ENCODE measurements at places on chromosomes 3 and 15.

DNA sequence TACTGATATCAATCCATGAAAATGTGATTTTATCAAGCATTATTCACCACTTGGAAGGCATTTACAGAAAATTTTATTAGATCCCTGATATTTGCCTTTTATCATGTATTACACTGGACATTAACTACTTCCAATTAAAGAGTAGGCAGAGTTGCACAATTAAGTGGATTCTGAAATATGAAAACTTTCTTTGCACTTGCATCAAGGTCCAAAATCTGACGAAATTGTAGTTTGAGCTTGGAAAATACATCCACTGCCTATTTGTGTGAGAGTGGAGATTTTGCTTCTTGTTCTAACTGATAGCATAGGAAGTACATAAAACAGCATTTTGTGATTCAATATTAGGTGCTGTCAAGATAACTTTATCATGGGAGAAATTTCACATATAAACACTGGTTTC, 49.6 kb upstream of the SLC12A8 start:
- DNase-seq: no peak

DNA sequence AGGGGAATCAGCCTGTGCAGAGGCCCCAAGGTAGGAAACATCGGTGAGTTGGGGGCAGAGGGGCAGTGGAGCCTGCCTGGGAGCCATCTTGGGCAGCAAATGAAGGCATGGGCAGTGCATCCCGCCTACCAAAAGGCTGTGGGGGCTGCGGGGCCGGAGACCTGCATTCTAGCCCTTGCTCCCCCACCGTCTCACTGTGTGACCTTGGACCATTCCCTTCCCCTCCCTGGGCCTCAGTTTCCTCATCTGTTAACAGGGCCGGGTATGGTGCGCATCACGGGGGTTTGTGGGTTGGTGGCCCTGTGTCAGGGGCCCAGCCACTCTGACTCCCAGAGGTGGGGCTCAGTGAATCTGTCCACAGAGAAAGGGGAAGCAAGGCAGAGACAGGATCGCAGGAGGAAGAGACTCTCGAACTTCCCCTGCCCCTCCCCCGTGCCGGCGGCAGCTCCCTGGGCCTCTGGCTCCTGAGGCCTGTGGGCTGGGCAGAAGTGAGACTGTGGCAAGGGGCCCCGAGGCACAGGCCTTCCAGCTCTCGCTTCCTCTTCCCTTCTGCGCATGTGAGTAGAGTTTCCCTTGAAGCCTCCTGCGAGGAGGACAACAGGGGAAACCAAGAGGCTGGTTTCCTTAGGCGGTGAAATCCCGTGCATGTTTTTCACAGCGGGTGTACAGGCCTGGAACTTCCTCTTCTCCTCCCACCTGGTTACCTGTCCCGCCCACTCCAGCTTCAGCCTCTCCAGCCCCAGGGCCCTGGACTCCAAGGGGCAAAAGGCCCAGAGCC, 42.9 kb downstream of the IDH2 start:
- DNase-seq: no peak

DNA sequence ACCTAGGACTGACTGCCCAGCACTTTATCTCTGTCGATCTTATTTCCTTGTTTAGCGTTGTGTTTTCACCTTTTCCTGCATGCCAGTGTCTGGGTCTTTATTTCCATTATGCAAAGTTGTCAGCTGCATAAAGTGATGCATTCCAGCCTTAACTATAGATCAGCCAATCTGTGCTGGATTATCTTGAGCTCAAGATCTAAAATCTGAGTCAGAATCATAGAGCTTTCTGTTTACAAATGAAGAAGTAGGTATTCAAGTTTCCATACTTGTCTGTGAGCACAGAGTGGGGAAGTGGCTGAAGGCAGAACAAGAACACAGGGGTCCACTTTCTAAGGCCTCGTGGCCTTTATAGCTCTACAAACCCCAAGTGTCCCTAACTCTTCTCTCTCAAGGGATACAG, 82.4 kb upstream of the PLCL2 start:
- DNase-seq: no peak

GRCh38 chr15:74835312-74835823, 7.6 kb downstream of the ULK3 start:
- DNase-seq: peak; percentile 55

GRCh38 chr3:173411375-173411973, 13.9 kb downstream of the NLGN1 start:
- DNase-seq: peak; percentile 9

GRCh38 chr15:78174401-78174800, 25.2 kb downstream of the IDH3A start:
- no peak for DNase-seq

GRCh38 chr3:71978150-71978721, 193.3 kb upstream of the PROK2 start:
- DNase-seq: no peak

GRCh38 chr3:3665546-3665945, 133.7 kb upstream of the LRRN1 start:
- DNase-seq: no peak

GRCh38 chr15:48086576-48086975, 34.2 kb upstream of the SLC24A5 start:
- DNase-seq: peak; percentile 38

DNA sequence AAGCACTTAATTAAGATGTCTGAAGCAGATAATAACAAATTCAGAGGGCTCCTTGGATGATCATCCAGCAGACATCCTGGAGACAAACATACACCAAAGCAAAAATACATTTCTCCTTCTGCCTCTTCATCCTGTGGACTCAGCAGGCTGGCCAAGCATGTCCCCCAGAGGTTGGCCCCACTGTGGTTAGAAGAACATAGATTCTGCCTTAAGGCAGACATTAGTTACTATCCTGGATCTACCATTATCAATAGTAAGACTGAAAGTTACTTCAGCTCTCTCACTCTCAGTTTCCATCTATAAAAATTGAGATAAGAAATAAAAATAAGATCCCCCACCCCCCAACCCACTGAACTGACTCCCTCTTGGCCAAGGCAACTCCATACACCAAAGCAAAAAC, 28.6 kb upstream of the TGFBR2 start:
- no peak for DNase-seq

DNA sequence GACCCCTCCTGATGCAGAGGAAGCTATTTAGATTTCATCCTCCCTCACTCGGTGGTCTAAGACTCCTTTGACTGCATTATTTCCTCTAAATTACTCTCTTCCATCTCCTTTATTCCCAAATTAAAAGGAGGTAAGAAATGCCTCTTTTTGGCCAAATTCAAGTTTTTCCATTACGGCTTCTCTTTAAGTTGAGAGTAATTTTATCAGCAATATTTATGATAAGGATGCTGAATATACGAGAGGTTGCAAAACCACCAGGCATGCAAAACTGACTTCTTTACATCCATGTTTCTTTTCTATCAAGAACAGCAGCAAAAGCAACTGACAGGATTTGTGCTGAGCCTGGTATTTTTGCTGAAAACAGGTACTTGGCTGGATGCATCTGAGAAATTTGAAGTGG, 262.0 kb upstream of the RARB start:
- DNase-seq: no peak

- no peak for DNase-seq
Observed at GRCh38 chr3:20873235-20873634, 687.2 kb upstream of the SGO1 start.

DNA sequence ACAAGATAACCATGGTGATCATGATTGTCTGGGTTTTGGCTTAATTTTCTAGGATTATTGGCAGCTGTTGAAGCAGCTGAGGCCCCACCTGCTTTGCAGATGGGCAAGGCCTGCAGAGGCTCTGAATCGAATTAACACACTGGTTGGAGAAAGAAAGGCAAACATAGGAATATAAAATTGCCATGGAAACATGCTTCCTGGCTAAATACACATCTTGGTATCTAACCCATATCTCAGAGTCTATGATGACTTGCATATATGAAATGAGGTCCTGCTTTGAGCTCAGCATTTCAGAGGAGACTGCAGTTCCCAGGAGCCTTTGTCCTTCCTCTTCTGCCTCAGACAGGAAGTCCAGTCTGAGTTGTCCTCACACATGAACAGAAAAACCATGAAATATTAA, 24.3 kb upstream of the SV2B start:
- DNase-seq: no peak

DNA sequence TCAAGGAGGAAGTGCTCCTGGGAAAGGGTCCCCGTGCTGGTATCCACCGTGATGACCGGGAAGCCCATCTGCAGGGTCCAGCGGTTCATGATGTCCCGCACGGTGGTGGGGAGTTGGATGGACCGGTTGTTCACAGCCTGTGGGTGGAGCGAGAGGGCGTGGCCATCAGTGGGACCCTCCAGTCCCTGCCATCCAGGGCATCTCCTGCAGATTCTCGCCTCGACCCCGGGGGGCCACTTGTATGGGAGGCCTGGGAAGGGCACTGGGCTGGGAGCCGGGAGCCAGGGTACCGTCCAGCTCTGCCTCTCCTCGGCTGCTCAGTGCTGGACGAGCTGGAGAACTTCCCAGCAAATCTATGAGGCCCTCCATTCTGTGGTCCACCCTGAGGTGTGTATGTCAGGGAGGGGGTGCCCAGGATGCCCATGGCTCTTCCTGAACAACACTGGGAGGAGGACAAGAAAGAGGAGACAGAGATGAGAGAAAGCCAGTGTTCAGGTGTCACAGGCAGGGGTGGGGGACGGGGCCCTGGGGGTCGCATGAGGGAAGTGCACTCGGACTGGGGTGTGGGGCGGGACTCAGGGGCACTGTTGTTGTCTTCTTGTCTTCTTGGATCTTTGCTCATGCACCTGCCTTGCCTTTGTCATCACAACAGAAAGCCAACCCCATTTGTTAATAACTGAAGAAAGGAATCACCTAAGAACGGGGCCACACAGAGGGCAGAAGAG, 13.0 kb downstream of the ANPEP start:
- no peak for DNase-seq

DNA sequence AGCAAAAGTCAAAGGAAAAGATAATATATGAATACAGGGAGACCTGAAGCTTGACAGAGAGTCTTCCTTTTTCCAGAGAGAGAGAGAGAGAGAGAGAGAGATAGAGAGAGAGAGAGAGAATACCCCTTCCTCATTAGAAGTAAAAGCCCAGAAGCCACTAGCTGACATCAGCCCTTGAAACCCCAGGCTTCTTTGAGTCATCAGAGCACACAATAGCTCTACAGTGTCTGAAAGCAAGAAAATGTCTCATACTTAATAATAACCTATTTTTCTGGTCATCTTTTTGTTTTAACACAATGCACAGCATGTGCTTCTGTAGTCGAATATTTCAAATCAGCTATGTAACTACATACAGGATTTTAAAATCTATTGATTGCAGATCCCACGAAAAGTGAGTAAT, 109.2 kb upstream of the NANOGP8 start:
- DNase-seq: peak; percentile 7

DNA sequence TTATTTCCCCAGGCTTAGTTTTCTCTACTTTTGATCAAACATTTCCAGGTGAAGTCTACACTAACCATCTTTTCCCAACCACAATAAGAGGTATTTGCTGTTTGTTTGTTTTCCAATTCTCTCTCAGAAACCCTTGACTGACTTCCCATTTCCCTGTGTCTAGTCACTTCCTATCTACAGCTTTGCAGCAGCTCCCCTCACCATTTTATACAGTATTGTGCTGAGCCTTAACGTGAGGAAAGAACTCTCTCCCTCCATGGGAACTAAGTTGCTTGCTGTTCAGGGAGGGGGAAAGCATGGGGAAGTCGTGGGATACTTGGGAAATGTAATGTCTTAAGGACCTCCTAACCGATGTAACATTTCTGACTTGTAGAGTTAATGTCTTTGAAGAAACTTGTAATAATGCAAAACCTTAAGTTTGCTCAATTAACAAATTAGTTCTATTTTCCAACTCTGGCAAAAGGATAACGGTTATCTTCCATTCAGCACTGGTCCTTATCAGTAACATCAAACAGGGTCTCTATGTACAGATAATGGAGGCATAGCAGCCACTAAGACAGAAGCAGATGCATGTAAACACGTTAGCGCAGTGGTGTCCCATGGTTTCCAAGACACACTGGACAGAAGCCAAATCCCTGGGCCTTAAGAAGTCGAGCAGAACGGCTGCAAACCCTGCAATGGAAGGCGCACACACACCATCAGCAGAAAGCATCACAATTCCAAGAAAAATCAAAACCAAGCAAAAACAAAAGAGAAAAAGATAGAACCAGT, 39.7 kb downstream of the NPTN start:
- DNase-seq: no peak

DNA sequence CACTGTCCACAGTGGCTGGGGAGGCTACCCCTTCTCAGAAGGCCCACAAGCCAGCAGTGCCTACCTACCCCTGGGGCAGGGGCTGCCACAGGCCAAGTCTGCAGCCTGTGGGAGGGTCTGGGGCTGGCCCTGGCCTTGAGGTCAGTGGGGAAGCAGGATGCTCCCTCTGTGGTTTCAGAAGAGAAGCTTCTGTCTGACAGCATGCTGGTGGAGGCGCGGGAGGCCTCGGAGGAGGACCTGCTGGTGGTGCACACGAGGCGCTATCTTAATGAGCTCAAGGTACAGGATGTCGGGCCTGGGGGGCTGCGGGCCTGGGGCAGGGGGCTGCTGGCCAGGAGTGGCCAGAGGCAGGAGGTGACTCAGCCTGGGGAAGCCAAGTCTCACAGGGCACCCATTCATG, 3.2 kb downstream of the HDAC11 start:
- no peak for DNase-seq

DNA sequence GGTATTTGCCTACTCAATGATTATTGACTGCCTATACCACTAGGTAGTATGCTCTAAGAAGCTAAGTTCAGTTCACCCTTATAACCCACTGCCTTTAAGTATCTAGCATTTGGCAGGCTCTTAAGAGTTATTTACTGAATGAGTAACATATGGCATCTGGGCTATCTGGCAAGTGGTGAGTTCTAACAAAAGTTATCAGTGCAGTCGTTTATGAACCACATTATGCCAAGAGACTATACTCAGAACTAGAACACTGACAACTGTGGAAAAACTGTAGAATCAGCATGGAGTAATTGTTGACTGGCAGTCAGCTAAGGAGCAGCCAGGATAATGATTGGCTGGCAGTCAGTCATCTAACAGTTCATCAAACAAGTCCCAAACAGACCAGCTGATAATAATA, 25.8 kb downstream of the RAF1 start:
- DNase-seq: peak; percentile 70

GRCh38 chr3:34020726-34021680, 222.6 kb downstream of the PDCD6IP start:
- no peak for DNase-seq

DNA sequence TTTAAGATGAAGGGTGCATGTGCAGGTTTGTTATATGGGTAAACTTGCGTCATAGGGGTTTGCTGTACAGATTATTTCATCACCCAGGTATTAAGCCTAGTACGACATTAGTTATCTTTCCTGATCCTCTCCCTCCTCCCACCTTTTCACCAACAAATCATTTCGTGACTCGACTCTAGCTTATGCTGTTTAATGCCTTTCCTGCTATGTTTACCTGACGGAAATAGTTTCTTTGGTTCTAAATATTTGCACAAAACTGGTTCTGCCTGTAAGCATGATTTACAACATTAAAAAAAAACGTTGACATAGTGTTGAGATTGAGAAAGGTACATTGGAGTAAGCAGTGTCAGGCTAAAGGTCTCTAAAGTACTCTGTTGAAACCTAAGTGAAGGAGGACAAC, 2.4 kb downstream of the GNL3 start:
- no peak for DNase-seq

- peak; percentile 80 for DNase-seq
Observed at GRCh38 chr15:98873441-98874218, 134.0 kb downstream of the PGPEP1L start.

GRCh38 chr3:53009826-53010539, 35.9 kb downstream of the SFMBT1 start:
- DNase-seq: no peak

Data from LHCN-M2 (cell line).